Endothelial cell of umbilical vein (primary cell): ENCODE measurements at places on chromosomes 5 and 9. TPM values are rescaled to one million over a fixed set of nuclear protein-coding genes. Genes with fewer than 3 reads are reported as not detected.

GRCh38 chr5:61600123-61600444 lies 268.0 kb downstream of the ZSWIM6 start:
- DNase-seq, result no peak

DNA sequence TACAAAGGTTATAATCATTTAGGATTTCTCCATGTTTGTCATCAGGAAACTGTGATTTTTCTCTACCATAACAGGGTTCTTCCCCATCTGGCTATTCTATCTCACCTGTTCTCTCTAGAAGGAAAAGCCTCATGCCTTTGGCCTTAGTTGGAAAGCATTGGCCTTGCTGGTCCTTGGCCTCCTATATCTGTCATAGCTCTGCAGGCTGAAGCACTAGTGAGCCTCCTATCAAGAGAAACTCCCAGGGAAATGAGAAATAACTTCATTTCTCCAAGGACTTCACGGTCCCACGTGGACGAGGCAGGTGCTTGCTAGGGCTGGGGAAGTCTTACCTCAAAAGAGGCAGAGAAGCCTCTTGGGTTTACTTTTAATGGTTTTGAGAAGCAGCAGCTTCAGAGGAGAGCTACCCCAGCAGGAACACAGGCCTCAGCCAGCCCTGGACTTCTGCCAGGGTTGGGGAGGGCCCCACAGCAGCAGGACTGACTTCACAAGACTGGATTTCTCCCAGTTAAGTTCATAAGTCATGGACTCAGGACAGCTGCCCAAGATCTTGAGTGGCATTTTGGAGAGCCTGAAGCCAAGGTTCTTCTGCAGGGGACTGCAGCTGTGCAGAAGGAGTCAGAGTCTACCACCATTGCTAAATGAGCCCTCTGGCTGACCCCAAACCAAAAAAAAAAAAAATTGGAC lies 15.8 kb upstream of the PSAT1 start:
- DNase-seq, result peak; percentile 38

DNA sequence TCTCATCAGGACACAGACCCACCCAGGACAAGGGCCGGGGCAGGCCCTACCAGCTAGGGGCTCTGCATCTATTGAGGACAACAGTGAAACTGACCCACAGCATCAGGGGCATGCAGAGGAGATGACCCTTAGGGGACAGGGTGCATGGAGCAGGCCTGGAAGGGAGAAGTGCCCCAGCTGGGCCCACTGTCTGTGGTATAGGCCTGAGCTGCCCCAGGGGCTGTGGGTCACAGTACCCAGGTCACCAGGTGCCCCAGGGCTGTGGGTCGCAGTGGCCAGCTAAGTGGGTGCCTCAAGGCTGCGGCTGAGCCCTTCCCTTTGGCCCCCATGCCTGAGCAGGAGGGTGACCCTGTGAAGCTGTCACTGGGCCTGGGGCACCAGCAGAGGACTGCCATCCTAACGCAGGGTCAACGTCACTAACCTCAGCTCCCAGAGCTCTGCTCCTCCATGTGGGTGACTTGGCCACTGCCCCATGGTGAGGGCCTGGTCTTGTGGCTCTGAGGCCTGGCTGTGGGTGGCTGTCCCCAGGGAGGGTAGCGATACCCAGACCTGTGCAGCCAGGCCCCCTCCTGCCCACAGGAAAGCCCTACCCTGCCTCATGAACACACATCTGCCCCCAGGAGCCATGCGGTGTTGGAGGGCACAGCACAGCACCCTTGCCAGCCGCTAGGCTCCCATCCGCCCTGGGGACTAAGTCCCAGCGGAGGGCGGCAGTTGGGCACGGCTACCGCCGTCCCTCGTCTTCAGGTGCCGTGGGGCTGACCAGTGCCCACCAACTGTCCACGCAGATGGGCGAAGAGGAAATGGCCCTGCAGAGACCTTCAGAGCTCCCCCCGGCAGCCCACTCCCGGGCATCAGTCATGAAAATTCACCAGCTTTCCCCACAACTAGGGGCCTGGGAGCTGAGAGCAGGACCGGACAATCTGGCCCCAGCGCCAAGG lies 4.9 kb downstream of the EDF1 start:
- DNase-seq, result no peak

DNA sequence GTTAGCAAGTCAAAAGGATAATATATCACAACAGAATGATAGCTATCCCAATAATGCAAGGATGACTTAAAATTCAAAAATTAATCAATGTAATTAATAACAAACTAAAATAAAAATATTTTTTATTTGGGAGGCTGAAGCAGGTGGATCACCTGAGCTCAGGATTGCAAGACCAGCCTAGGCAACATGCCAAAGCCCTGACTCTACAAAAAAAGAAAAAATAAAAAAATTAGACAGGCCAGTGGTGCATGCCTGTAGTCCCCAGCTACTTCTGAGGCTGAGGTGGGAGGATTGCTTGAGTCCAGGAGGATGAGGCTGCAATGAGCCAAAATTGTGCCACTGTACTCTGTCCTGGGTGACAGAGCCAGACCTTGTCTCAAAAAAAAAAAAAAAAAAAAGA lies 399.3 kb downstream of the ADGRV1 start:
- no peak for DNase-seq

DNA sequence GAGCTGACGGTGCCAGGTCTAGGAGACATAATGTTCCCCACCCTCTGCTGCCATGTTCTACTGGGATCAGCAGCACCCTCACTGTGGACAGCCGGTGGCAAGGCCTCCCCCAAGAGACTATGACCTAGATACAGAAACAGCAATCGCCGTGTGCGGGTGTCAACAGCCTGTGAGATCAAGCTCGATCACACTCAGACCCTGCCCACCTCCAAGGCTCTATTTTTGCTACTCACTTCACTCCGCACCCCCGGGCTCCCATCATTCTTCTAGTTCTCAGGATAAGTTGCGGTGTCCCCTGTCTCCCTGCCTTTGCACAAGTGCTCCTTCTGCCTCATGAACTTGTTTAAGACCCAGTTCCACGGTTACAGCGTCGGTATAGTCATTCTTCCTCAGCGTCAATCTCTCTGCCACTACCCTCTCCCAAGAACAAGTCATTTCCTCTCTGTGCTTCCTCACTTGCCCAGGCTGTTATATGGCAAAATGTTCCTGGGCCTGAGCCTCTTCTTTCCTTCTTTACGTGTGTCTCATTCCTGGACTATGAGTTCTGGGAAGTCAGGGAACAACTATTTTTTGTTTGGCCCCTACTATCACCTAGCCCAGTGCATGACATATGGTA lies 5.4 kb upstream of the DOCK8 start:
- DNase-seq, result no peak

SERINC5 gene
- total RNA-seq, result 9.9 and 10.1 TPM in 2 replicates
